Occipital lobe (tissue), 3 donors: ENCODE measurements at places on chromosomes 12 and 14. TPM values are rescaled to one million over a fixed set of nuclear protein-coding genes. Genes with fewer than 3 reads are reported as not detected.

HHIPL1 gene
- 6.4 TPM for total RNA-seq

GYS2 gene
- total RNA-seq: not detected

KCNH3 gene
- total RNA-seq: 7.5 TPM

FERMT2 gene
- total RNA-seq: 124 TPM

CLEC9A gene
- total RNA-seq: not detected

SNX6 gene
- 106 TPM for total RNA-seq

SDR9C7 gene
- 0.31 TPM for total RNA-seq

FOXA1 gene
- total RNA-seq: not detected

KCNK10 gene
- 18.9 TPM for total RNA-seq

STX2 gene
- 27.3 TPM for total RNA-seq

PRR13 gene
- 5.9 TPM for total RNA-seq

C12orf76 gene
- 84.5 TPM for total RNA-seq

DNA sequence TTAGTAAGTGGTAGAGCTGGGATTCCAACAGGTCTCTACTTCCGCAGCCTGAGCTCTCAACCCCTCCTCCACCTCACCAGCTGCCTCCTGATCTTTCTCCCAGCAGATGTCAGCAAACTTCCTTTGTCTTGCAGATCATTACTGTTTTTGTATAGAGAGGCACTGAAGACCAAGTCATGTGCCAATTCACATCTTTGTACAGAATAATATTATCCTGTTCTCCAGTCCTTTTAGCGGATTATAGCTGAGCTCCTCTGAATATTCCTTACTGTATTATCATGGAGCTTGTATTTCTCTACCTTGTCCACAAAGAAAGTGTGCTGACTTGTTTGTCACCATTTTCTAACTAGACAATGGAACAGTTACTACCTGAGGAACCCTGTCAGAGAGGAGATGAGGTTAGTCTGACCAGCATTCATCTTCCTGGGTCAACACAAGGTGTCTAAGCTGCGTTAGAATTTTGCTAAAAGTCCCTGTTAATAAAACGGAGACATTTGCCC, 142.3 kb upstream of the ARHGAP5 start:
- DNase-seq: no peak

DNA sequence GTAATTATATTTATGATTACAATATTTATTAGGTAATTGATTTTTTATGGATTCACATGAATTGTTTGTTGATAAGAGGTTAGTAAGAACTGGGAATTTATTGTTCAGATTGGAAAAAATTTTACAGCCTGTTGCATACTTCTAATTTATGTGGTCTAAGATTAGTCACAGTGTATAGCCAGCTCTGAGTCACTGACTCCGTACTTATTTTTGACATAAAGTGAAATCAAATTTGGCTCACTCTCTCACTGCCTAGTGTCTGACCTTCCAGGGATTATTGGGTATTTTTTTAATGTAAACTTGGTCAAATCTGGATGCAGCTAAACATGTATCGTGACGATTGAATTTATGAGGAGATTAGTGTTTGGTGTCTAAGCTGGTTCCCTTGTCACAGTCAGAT, 109.3 kb downstream of the PTPRQ start:
- no peak for DNase-seq

DNA sequence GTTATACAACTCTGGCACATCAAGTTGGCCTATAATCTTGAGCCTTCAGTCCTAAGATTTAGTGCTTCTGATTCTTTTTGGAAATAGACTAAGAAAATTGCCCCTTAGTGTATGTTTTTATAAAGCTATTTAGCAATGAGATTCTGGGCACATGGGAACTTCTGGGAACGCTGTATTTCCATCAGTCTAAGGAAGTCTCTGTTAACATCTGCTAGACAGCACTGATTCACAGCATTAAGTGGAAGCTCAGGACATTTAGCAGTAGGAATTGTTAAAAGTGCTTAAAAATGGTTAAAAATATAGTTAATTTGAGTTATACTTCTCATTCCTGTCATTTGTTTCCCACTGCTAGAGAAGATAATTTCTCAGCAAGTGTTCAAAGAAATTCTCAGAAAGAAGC, 579.1 kb downstream of the SLC16A7 start:
- no peak for DNase-seq

DNA sequence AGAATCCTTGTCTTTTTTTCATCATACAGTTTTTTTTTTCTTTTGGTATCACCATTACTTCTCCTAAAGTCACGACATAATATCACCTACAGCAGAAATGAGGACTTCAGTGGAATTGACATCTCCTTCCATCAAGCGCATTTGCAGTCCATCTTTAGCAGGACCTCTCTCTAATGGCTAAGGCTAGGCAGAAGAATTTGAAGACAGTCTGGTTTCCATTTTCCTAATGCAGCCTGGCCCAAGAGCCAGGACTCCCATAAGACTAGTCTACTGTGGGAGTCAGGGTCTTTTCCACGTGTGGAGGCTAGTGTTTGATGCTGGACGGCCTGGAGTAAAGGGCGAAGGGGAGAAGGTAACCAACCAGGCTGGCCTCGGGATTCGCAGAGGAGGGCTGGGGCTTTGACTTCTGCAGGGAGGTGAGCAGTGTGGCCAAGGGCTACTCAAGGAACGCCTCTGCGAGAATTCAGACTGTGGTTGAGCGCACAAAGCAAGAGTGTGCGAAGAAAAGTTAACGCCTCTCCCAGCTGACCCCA, 769 bp upstream of the ZNF740 start:
- no peak for DNase-seq

- DNase-seq: no peak
Measured at GRCh38 chr14:91357272-91358024, 60.2 kb downstream of the CCDC88C start.

- no peak for DNase-seq
Measured at GRCh38 chr14:71206123-71206522, 298.9 kb downstream of the PCNX1 start.

GRCh38 chr14:104746071-104746545, 6.8 kb upstream of the SIVA1 start:
- DNase-seq: no peak

DNA sequence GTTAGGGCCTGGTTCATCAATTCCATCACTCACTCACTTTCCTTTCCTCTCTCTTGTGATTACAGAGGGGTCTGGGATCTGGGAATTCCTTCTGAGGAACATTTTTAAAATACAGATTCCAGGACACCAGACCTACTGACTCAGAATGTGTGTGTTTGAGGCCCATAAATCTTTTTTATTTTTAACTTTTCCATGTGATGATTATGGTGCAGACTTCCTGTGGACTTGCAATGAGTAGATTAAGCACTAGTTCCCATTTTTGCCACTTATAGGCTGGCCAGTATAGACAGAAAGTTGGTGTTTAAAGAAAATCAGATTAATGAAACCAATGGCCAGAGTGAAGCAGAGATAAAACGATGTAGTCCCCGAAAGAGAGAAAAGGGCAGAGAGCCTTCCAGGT, 28.1 kb downstream of the SLC41A2 start:
- DNase-seq: no peak

- DNase-seq: no peak
Measured at GRCh38 chr12:52710730-52711129, 7.4 kb upstream of the KRT77 start.

GRCh38 chr12:58346032-58346632, 404.8 kb downstream of the ATP23 start:
- DNase-seq: no peak

DNA sequence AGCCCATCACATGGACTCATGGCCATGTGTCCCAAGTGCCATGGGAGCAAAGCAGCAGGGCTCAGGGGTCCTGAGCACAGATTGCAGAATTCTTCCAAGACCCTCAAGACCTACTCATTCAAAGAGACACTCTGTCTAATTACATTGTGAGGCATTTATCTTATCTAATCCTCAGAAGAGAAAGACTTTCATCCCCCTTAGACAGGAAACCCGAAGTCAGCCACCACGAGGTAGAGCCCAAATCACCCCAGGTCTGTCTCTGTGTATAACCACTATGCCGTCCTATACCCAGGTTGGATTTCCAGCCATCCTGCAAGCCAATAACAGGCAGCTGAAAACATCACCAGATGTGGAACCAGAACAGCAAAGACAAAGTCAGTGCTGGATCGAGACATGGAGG, 8.9 kb upstream of the BCL11B start:
- no peak for DNase-seq

DNA sequence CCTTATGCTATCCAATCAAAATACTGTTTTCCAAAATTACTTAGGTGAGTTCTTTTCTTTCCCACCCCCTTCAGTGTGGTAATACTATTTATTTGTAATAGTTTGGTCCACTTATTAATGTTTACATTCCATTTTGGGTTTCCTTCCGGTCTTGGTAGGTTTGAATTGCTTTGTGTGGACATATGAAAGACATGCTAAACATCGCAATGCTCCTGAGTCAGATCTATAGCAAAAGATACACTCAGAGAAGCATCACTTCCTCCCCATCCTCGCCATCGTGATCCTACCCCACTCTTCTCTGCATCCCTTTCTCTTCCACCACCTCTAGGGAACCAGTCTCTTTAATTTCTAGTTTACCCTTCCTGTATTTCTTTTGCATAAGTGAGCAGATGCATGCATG, 30.0 kb downstream of the TUNAR start:
- DNase-seq: no peak

DNA sequence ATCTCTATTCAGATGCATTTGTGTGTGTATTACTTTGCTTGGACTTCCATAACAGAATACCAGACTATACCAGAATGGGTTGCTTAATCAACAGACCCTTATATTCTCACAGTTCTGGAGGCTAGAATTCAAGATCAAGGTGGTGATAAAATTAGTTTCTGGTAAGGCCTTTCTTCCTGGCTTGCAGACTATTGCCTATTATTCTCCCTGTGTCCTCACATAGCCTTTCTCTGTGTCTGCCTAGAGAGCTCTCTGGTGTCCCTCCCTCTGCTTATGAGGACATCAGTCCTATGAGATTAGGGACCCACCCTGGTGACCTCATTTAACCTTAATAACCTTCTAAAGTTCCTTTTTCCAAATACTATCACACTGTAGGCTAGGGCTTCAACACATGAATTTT, 106.0 kb downstream of the FAR2 start:
- no peak for DNase-seq

DNA sequence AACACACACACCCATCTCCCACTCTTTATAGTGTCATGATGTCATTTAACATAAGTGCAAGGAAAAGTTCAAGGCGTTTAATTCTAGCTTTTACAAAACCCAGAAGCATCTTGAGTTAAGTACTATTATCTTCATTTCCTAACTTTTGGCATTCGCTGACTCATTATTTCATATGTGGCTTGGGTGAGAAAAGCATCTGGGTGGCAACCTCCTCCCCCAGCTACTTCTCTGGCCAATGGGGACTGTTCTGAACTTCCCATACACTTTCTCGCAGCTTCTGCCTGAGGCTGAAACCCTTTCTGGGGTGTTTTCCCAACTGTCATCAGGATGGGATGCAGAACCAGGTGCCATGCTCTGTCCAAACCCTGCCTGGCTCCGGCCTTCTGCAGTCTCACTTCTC, 2.8 kb upstream of the MARK3 start:
- DNase-seq: no peak

GRCh38 chr12:26994109-26994508, 20.1 kb downstream of the TM7SF3 start:
- DNase-seq: no peak

- no peak for DNase-seq
Measured at GRCh38 chr12:5525783-5526367, 94.0 kb downstream of the NTF3 start.

GRCh38 chr12:120101617-120102016, 14.9 kb downstream of the RAB35 start:
- DNase-seq: no peak

GRCh38 chr12:18886962-18887361, 149.0 kb downstream of the CAPZA3 start:
- DNase-seq: no peak

- no peak for DNase-seq
Measured at GRCh38 chr14:91419044-91419397, 1.4 kb upstream of the CCDC88C start.

GRCh38 chr14:23009939-23010726, at the start of gene C14orf93:
Gene C14orf93 (minus strand): TSS chr14:23010143. CDS start chr14:22999023, 11,120 bp downstream.
- peak; percentile 68 for DNase-seq

- no peak for DNase-seq
Measured at GRCh38 chr12:75947156-75947723, 84.3 kb downstream of the PHLDA1 start.

- DNase-seq: no peak
Measured at GRCh38 chr12:75550401-75551240, 39.2 kb upstream of the KRR1 start.

DNA sequence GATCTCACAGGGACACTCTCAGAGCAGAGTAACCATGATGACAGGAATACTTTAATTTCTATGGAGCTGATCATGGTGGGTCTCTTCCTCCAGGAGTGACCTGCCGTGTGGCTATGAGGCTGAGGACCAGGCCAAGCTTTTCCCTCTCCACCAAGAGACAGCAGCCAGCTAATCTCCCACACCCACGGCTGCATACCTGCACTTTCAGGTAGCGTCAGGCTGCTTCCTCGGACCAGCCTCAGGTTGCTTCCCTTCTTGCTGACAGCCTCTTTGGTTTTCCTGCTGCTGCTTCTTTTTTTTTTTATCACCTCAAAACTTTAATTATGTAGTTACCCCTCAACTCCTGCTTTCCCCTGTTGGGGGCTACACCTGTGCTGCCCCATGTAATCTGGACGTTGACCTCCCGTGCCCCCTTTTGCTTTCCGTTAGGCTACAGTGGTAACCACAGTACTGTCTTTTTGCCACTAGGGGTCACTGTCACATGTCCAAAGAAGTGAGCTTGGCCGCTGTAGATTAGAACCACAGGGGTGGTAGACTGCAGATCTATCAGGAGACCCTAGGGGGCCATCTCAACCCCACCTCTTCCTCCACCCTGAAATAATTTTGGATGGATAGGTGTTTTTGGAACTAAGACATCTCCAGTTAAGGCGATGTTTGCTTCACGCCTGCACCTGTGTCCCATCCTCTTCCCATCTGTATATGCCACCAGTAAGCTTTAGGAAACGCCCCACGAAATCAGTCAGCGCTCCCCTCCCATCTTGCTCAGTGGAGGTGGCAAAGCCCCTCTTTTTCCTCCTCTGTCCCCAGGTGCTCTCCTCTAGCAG, 7.8 kb upstream of the PIP4K2C start:
- peak; percentile 37 for DNase-seq

GRCh38 chr12:19908830-19909229, 459.5 kb upstream of the PDE3A start:
- no peak for DNase-seq

- DNase-seq: no peak
Measured at GRCh38 chr14:84643446-84643845, 886.5 kb upstream of the FLRT2 start.

- DNase-seq: no peak
Measured at GRCh38 chr12:58583529-58583928, 336.8 kb downstream of the LRIG3 start.

GRCh38 chr12:123761841-123762714, at the start of gene DNAH10:
Gene DNAH10 (plus strand): TSS chr12:123762301. CDS start chr12:123762337, 36 bp downstream.
- no peak for DNase-seq

- DNase-seq: no peak
Measured at GRCh38 chr12:15982071-15982470, 70.9 kb downstream of the DERA start.

- DNase-seq: no peak
Measured at GRCh38 chr14:101495827-101496775, 65.2 kb upstream of the DIO3 start.

DNA sequence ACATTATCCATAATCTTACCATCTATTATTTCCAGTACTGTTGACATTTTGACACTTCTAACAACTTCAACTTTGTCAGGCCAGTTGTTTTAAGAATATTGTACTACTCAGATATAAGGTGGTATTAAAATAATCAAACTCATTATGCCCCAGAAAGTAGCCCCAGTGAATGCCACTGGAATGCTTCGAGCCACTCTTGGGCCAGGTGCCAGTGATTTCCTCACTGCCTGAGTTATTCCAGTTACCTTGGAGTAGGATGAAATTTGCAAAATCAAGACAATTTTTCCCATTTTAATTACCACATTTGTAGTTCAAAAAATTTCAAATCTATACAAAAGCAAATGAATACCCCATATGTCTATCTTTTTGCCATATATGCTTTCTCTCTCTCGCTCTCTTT, 9.2 kb downstream of the CIPC start:
- DNase-seq: no peak
